NCI-H2107 (cell line): ENCODE measurements at places on chromosomes 3 and 15.

DNA sequence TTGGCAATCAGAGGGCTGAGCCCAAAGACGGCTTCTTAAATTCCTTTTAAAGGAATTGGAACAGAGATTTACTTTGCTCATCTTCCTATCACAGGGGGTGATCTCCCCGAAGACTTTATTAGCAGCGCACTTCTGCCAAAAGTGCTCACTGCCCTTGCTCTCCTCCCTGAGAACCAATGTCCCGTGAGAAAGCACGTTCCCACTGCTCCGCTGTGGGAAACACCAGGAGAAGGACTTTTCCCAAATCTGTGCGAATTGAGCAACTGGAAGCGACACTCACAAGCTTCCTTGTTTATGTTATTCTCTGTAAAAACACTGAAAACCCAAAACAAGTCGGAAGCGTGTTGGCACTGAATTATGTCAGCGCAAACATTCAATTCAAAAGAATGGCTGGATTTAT is 670.8 kb upstream of the NR2F2 start:
- DNase-seq: no peak

- DNase-seq: no peak
These were observed 46.0 kb downstream of the FSIP1 start for GRCh38 chr15:39736412-39737195.

DNA sequence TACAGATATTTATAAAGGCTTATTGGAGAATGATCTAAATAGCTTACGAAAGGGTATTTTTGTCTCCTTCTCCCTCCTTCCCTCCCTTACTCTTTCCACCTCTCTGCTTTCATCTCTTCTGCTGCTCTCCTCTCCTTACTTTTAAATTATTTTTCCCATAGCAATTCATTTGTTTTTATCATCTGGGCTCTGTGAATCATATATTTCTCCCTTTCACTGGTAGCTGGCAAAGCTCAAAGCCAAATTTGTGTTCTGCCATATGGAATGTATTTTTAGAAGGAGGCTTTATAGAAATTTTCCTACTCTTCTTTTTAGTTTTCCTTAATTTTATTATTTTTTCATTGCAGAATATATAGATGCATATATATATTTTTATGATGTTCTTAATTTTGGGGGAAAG is 385.8 kb downstream of the C3orf38 start:
- no peak for DNase-seq

- no peak for DNase-seq
These were observed 8.1 kb upstream of the CLDN11 start for GRCh38 chr3:170410428-170411029.

DNA sequence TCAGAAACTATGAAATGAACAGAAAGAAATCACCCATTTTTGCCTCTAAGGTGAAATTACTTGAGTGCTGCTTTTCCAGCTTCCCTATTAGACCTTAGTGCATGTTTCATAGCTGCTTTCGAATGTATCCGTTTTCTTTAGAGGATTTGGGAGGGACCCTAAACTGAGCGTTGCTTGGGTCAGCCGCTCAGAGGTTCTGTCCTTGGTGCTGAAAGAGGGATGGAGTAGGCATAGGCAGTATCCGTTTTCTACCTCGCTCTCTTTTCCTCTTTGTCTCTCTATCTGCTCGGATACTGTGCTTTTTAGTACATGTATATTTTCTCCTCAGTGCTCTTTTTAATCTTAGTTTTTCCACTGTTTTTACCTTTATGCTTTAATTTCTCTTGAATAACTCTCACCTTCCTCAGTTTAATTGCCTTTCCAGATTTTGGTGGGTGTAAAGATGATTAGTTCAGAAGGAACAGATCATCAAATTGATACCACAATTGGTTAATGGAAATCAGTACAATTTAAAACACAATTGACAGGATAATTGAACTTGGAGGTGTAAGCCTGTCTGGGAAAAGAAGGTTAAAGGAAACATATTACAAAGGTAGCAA is at the start of gene DRD3:
Gene DRD3, minus strand, starts transcription at position 283 of the 599 bp plus-strand sequence. CDS start 7,060 bp downstream, outside the sequence.
- DNase-seq: no peak

- no peak for DNase-seq
These were observed 1137.9 kb downstream of the ROBO2 start for GRCh38 chr3:78177780-78178179.

DNA sequence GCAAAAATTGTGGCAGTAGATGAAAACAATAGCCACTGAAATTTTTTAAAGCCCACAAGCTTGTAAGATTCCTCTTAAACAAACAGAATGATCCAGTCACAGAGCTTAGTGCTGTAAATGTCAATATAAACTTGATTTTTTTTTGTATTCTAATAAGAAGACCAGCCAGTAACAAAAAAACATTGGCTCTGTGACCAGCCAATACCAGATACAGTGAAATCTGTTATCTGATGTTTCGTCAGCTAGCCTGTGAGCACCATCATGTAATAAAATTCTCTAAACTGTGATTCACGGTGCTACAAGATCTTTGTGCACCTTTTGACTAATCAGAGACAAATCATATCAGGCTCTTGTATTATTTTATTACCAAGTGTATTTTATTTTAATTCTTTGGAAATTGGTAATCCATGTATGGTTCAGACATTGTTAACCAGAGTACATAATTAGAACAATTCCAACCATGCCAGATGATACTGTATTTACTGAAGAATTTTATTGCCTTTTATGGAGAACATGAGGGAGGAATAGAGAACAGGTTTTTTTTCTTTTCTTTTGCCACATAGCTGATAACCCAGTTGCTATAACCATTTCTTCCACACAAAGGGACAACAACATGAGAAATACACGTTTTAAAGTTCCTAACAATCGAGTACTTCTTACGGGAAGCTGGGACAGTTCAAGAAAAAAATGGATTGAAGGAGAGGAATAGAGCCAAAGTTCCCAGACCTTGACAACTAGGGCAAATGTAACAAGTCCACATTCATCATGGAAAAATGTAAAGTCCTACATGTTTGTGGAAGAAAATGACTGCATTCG is 71.9 kb downstream of the FILIP1L start:
- DNase-seq: no peak

DNA sequence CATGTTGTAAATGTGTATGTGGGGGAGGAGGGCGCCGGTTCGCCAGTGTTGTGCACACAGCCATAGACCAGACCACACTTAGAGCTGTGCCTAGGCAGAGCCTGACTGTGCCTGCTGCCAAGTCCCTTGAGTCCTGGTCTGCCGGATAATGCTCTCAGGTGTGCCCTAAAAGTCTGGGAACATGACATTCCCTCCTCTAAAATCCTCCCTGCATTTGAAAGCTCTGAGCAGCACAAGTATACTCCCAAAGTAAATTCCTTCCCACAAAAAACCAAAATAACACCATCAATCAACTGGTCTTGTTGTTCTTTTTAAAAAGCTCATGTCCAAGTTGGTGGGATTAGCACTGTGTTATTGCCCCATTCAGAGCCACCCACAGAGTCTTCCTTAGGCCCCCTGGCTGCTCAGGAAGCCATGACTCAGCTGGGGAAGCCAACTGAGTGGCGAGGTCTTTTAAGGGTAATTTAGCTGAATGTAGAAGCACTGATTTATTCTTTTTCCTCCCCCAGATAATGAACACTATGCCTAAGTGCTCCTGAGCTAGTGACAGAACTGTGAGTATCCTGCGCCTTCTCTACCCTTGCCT is 147.8 kb upstream of the MCTP2 start:
- DNase-seq: no peak

- peak; percentile 57 for DNase-seq
These were observed 16.6 kb upstream of the EHHADH start for GRCh38 chr3:185270262-185270955.

GRCh38 chr3:67288466-67289106 is 290.5 kb downstream of the KBTBD8 start:
- no peak for DNase-seq

GRCh38 chr3:66253790-66254620 is 33.2 kb downstream of the SLC25A26 start:
- DNase-seq: no peak

DNA sequence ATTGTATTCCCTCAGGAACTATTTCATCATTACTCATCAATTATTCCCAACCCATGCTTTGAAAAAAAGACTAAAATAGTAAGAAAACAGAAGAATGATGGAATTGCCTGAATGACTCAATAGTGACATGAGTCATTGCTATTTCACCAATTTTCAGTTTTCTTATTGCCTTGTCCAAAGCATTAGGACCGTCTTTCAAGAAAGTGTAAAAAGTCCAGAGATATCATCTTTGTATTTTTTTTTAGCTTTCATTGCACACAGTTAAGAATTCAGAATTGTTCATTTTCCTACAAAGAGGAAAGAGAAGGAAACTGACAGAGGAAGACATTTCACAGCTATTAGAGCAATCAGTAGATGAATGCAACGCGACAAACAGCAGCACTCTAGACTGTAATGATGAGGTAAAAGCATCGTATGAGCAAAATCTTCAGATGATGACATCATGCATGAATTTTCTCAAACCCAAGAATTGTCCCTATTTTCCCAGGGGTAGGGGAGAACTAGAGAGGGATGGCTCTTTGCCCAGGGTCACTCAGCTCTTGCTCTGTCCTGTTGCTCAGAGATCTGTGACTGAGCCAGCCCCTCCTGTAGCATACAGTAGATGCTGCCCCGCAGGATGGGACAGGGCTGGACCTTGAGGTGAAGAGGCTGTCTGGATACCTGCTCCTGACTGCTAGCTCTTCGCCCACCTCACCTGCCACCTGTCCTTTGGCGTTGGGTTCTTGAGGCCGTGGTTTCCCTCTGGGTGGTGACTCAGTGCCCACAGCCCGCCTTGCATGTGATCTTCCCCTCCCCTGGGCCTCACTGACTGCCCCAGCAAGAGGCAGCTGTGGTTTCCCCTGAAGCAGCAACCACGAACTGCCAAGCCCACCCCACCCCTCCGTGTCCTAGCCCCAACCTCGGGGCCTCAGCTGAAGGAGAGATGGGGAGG is 84.8 kb downstream of the PPCDC start:
- DNase-seq: no peak

DNA sequence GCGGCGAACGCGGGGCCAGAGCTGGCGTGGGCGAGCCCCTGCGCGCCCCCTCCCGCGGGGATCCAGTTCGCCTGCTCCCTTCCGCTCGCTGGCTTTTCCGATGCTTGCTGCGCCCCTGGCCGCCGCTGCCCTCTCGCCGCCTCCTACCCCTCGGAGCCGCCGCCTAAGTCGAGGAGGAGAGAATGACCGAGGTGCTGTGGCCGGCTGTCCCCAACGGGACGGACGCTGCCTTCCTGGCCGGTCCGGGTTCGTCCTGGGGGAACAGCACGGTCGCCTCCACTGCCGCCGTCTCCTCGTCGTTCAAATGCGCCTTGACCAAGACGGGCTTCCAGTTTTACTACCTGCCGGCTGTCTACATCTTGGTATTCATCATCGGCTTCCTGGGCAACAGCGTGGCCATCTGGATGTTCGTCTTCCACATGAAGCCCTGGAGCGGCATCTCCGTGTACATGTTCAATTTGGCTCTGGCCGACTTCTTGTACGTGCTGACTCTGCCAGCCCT is 721 bp downstream of the P2RY1 start:
- DNase-seq: no peak

DNA sequence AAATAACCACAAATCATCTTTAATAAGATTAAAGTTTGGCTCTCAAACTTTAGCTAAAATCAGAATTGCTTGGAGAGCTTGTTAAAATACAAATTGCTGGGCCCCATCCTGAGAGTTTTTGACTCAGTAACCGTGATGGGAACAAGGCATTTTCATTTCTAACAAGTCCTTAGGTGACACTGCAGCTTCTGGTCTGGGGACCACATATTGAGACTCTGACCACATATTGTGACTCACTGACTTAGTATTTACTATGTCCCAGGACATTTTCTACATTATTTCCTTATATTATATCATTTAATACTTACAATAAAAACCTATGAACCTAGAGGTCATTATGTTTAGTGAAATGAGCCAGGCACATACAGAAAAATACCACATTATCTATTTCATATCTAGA is 164.5 kb downstream of the ZMAT3 start:
- no peak for DNase-seq

- DNase-seq: no peak
These were observed 498.7 kb upstream of the CDIN1 start for GRCh38 chr15:36080759-36081158.

DNA sequence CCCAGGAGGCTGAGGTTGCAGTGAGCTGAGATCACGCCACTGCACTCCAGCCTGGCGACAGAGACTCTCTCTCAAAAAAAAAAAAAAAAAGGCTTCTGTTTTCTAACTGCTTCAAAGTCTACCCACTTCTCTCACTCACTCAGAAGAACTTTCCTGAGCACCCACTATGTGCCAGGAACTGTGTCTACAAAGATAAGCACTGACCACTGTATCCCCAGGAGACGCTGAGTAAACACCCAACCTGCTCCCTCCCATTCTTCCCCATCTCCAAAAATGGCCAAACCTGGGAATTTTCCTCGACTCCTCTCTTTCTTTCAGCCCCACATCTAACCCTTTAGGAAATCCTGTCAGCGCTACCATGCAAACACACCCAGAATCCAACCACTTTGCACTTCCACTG is 12.5 kb downstream of the RUVBL1 start:
- DNase-seq: no peak

DNA sequence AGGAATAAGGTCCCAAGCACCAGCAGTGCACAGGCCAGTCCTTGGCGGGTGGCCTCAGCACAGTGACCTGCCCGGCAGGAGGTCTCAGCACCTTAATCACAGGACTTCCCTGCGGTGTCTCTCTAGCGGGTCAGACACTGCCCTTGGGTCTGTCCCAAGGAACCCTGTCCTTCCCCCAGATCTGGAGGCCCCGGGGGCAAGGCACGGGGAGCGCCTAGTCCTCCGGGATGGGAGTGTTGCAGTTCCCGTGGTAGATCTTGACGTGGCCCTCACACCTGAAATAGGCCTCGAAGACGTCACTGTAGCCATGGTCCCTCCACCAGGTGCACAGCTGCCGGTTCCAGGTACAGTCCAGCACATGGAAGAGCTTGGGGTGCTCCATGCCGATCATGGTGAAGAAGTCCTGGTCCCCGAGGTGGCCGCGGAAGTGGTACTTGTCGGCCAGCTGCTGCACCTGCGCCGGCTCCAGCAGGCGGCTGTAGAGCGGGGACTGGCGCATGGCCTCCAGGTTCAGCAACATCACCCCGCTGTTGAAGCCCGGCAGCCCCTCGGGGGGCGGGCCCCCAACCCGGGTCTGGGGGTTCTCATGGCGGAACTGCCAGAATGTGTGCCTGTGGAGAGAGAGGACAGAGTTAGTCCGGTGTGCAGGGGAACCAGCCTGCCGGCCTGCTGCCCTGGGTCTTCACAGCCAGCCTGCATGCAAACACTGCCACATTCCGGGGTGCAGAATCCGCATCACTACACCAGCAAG is 201.3 kb downstream of the XXYLT1 start:
- DNase-seq: no peak

DNA sequence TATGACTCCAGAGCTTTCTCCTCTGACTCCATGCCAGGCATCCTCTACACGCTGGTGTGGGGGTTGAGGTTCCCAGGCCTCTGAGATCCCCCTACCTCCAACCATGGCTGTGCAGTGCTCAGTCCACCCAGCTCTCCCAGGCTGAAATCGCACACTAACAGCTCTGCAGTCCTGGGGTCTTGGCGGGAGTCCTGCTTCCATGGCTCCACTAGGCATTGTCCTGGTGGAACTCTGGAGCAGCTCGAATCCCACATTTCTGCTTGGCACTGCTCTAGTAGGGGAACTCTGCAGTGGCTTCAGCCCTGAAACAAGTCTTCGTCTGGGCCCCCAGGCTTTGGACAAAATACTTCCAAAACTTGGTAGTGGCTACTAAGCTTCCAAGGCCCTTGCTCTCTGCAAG is 50.7 kb downstream of the ROPN1B start:
- no peak for DNase-seq
